ENCODE measurements at places on chromosomes 3 and 15.

GRCh38 chr3:72483554-72484104, 364.6 kb downstream of the SHQ1 start:
- DNase-seq = no peak

- no peak for DNase-seq
Measured at GRCh38 chr3:100288288-100288894, 27.6 kb downstream of the TBC1D23 start.

DNA sequence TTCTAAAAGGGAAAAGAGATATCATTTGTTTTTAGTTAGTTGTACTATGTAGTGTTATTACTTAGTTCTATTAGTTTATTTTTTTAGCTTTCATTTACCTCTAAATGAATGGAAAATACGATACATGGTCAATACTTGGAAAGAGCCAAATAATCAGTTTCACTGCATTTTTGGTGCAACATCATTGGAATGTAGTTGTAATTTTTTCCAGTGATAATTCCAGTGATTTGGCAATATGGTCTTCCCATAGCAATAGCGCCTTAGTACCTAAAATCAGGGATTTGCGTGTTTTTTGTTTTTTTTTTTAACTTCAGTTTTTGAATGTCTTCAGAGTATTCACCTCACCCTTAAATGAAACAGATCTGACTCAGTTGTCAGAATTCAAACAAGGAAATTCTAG, 41.8 kb downstream of the RAB8B start:
- DNase-seq = no peak

- peak; percentile 2 for DNase-seq
Measured at GRCh38 chr3:105233010-105233409, 133.7 kb upstream of the ALCAM start.

DNA sequence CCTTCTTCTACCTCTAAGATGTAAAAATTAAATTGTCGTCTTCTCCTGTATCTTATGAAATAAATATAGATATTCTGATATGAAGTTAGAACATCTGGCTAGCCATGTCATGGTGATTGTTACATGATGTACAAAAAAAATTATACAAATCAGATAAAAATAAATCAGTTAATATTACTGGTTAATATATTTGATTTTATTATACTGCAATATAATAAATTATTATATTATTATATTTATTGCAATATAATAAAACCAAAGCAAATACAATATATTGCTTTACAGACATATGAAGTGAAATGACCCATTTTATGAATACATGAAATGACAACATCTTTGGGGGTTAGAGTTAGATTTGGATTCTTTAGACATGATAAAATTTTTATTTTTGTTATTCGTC, 72.3 kb upstream of the NAALADL2 start:
- DNase-seq = no peak

DNA sequence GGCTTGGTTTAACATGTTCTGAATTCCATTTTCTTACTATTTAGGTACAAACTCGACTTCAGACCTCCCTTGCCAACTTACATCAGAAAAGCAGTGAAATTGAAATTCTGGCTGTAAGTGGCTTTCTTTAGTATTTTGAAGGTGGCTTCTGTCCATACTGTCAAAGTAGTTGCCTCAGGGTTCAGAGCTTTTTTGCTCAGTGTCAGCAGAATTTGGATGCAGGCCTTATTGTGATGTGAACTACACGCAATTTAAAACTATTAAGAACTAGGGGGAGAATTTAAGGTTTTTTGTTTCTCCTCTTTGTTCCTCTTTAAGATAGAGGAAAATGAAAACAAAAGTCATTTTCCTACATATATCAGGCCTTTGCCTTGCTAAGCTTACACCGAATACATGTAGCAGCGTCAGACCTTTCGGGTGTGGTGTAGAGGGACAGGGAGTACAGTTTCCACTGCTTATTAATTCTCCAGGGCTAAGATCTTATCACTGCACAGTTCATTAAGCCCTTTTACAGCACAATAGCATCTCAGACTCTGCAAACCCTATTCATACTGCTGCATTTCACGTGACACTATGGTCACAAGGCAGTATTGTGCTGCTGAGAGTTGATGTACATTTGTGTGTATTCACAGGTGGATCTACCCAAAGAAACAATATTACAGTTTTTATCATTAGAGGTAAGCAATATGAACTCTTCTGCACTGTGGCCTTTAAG, 6.7 kb downstream of the SRP14 start:
- no peak for DNase-seq

- no peak for DNase-seq
Measured at GRCh38 chr3:106302451-106303221, 433.8 kb upstream of the CBLB start.

- DNase-seq = peak; percentile 34
Measured at GRCh38 chr15:62254137-62254934, 89.3 kb upstream of the C2CD4B start.

DNA sequence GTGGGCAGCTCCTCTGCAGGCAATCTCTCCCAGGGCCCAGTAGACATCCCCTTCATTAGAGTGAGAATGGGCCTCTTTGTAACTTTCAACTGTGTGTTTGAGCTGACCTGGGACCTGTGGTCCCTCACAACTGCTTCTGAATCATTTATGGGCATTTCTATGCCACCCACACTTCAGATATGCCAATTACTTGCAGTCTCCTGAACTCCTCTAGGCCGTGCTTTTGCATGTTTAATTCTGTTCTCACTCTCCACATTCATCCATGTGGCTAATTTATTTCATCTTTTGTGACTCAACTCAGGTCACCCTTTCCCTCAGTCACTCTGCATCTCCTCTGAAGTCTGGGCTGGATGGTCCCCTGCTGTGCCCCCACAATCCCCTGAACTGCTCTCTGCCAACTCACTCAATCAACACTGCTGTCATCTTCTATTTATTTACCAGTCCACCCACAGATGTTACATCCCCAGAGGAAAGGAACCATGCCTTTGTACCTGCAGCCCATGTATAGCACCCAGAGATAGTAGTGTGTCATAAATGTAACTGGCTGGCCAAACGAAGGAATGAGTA, 364.7 kb downstream of the EPHB1 start:
- no peak for DNase-seq

DNA sequence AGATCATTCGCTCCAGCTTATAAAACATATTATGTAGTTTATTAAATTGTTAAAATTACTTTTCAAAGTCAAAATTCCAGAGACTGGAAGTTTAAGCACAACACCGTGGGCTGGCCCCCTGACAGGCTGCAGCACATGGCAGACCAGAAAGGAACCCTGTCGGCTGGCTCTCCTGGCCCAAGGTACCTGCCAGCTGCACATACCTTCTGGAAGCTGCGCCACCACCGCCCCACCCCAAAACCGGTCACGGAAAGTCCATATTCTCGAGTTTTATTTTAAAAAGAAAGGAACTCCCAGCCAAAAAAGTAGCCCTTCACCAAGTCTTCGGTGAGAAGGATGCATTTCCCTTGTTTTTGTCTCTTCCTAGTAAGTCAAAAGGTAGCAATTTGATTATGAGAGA, 94.6 kb downstream of the FOXP1 start:
- DNase-seq = no peak

GRCh38 chr3:52108302-52109232, 45.7 kb downstream of the POC1A start:
- DNase-seq = peak; percentile 63

DNA sequence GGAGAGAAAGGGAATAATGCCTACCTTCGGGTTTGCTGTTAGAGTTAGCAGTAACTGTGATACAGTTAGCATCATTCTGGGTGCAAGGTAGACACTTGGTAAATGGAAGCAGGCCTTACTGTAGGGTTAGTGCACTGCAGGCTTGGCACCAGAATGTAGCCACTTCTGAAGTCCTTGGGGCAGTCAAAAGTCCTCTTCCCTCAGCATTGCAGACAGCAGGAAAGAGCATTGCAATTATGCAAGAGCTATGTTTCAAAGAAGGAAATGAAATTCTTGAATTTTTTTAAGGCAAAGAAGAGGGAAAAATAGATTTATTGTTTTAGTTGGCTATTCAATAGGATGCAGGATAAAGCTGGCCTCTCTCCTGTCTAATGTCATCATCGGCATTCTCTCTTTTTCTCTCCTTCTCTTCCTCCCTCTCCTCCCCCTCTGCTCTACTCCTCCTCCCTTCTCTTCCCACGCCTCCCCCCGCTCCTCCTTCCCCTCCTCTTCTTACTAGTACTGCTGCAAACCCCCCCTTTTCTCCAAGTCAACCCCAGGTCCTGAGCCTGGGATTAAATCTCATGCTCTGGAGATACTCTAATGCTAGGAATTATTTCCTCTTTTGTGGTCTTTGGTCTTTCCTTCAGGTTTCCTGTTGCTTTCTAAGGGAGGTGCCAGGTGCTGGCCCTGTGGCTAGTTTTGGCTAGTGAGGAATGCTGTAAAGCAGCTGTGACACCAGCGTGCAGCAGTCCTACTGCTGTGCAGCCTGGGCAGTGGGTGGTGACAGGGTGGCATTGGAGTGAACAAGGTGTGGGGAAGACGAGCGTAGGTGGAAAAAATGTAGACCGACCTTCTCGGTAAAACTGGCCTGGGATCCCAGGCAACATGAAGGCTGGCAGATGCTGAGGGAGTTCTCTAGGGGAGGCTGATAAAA, 21.7 kb downstream of the EEFSEC start:
- DNase-seq = no peak

- peak; percentile 13 for DNase-seq
Measured at GRCh38 chr15:45064386-45064785, 41.4 kb downstream of the SORD start.

DNA sequence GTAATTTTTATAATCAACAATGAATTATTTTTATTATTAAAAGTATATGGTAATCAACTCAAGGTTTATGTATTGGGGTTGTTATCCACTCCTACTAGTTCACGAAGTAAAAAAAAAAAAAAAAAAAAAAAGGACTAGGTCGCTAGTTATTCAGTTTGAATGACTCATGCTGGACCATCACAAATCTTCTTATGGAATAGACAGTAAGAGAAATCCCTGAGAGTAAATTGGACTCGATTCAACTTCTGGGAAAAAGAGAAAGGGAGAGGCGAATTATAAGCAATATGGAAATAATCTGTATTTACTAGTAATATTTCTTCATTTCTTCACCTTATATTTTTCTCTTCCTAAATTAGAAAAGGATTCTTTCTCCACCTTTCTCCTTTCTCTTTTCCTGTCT, 2.0 kb downstream of the MYEF2 start:
- no peak for DNase-seq

- DNase-seq = peak; percentile 78
Measured at GRCh38 chr3:133930341-133930933, 34.8 kb upstream of the RAB6B start.

- no peak for DNase-seq
Measured at GRCh38 chr15:66651913-66652642, 50.0 kb upstream of the SMAD6 start.

DNA sequence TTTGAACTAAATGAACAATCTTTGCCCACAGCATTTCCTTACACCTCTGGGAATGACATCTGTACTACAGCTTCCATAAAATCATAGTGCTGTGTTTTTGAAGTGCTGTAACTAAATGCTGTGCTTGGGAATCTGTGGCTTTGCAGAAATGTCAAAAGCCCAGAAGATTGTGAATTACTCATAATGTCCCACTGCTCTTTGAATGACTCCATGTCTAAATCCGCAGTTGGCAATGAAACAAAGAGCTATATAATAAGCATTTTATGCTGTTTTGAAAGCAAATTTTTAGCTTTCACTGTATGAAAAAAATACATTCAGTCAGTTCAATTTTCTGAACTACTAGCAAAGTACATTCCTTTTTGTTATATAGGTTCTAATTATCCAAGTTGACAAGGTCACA, 88.6 kb upstream of the ADAMTS17 start:
- no peak for DNase-seq

- DNase-seq = no peak
Measured at GRCh38 chr3:127200086-127200691, 7.3 kb downstream of the PRR23E start.

DNA sequence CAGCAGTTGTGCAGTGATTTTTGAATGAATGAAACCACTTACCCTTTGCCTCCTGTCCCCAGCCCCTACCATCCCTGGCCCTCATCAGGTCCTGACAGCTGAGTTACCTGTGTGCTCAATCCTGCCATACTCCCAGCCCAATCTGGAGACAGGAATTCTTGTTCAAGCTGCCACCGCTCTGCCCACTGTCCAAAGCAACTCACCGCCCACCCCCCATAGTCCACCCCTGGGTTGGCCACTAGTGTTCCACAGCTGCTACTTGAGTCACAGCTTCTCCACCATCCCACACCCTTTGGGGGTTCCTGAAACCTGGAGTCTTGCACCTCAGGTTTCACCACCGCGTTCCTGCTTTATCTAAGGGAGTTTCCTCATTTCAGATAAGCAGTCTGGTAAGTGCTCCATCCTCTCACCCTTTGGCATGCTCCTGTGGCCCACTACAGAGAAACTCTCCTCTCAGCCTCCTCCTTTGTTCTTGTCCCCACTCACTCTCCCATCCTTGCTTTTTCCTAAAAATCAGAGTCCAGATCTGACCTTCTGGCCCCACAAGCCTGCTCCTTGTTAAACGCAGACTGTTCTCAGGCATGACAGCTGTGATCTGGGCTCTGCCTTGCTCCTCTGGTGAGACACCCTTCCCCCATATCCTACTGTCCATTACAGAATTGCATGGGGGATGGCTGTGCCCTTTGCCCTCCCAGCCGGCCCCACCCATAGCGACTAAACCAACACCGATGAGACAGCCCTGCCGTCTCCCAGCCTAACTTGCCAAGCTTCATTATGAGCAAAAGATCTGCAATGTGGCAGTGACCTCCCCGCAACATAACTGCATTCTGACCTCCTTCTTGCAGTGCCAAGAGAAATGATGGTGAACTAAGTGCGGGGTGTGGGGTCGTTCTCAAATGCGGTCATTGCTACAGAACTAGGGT, 50.0 kb downstream of the CYP19A1 start:
- DNase-seq = no peak

GRCh38 chr3:83622526-83622925, 1336.3 kb upstream of the CADM2 start:
- DNase-seq = no peak

- peak; percentile 58 for DNase-seq
Measured at GRCh38 chr15:34753236-34753894, 1.4 kb downstream of the GJD2 start.

GRCh38 chr3:57164657-57165573, at the start of gene IL17RD:
TSS of gene IL17RD (minus strand) at chr3:57165353. CDS start at chr3:57165286, 67 bp downstream.
- DNase-seq = peak; percentile 62

- no peak for DNase-seq
Measured at GRCh38 chr15:94476686-94477085, 245.3 kb downstream of the MCTP2 start.

DNA sequence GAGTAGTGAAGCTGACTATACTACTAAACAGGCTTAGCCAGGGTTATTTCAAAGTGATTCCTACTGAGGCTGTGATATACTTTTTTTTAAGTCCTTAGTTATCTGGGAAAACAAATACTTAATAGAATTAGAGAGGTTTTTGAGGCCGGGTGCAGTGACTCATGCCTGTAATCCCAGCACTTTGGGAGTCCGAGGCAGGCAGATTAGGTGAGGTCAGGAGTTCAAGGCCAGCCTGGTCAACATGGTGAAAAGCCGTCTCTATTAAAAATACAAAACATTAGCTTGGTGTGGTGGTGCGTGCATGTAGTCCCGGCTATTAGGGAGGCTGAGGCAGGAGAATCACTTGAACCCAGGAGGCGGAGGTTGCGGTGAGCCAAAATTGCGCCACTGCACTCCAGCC, 34.2 kb downstream of the PRTG start:
- DNase-seq = no peak
